Stimulated activated CD8-positive, alpha-beta memory T cell treated with anti-CD3 and anti-CD28 coated beads, Interleukin-2, amount 100 ng/mL, for 48 hours (primary cell): ENCODE measurements at places on chromosomes 4 and X.

DNA sequence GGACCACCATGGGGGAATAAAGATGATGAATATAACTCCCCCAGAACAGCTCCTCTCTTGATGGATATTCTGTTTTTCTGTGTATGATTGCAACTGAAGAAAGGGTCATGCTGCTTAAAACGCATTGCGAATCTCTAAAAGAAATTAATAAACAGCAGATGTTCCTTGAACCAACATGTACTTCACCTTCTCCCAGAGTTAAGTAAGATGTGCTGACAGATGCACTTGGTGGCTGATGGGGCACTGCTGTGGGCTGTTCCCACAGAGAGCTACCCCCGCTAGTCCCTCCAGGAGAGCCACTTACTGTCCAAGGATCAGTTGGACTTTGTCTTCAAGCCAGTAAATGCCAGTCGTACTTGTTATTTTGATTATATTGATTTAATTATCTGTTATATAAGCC is 26.3 kb upstream of the C4orf54 start:
- DNase-seq = no peak

DNA sequence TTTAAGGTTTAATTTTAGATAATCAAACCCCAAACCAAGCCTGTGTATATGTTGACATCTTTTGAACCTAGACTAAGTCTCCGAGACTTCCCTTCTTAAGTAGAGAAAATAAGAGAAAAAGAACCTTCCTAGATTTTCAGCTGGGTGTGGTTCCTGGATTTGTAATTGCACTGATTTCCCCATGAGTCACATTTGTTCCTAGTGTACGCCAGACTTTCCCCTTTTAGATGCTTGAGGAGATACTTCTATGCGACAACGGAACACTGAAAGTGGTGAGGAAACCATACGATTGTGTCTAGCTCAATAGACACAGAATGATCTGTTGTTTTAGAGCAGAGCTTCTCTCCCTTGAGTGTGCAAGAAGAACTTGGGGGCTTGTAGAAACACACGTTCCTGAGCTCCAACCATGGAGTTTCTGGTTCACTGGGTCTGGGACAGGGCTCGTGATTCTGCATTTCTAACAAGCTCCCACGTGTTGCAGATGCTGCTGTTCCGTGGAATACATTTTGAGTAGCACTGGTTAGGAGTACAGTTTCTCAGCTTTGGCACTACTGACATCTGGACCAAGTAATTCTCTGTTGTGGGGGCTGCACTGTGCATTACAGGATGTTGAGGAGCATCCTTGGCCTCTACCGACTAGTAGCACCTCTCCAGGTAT is 87.1 kb downstream of the AMELX start:
- no peak for DNase-seq

DNA sequence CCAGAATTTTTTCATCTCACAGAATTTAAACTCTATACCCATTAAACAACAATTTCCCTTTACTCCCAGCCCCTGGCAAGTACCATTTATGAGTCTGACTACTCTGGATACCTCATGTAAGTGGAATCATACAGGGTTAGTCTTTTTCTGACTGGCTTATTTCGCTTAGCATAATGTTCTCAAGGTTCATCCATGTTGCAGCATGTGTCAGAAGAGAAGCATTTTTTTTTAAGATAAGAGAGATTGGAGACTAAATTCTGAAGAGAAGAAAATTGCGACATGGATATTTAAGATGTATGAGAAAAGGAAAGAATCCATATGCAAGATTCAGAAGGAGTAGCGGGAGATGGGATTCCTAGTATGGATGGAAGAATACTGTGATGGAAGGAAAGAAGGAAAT is 11.3 kb upstream of the SLC9B1 start:
- DNase-seq = no peak

GRCh38 chr4:43993196-43993902 is 455.3 kb downstream of the KCTD8 start:
- no peak for DNase-seq

DNA sequence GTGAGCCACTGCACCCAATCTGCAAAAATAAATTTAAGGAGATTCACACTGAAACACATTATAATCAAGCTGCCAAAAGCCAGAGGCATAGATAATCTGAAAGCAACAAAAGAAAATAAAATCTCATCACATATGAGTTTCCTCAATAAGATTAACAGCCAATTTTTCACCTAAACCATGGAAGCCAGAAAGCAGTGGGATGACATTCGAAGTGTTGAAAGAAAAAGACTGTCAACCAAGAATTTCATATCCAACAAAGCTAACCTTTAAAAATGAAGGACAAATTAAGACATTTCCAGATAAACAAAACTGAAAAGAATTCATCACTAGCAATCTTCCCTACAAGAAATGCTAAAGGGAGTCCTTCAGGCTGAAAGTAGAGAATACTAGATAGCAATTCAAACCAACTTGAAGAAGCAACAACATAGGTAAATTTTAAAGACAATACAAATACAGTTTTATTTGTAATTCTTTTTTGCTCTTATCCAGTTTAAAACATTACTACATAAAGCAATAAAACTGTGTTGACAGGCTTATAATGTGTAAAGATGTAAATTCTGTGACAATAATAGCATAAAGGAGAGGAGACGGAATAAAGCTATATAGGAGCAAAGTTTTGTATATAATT is 23.1 kb upstream of the KLHL8 start:
- DNase-seq = no peak

DNA sequence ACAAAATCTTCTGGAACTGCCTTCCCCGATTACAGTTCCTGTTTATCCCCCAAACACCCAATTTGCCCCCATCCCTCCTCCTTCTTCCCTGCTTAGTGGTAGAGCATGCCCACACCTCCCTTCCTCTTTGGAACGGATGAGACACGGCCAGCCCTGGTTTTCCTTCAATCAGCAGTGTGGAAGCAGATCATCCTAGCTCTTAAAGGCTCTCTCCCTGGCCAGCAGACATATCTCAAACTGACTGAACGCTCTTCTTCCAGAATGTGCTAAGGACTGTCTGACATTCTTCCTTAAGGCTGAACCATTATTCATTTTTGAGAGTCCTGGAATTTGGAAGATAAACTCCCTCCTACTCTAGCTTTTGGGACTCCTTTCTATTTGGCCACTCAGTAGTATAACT is 161.1 kb downstream of the TRIML1 start:
- no peak for DNase-seq

DNA sequence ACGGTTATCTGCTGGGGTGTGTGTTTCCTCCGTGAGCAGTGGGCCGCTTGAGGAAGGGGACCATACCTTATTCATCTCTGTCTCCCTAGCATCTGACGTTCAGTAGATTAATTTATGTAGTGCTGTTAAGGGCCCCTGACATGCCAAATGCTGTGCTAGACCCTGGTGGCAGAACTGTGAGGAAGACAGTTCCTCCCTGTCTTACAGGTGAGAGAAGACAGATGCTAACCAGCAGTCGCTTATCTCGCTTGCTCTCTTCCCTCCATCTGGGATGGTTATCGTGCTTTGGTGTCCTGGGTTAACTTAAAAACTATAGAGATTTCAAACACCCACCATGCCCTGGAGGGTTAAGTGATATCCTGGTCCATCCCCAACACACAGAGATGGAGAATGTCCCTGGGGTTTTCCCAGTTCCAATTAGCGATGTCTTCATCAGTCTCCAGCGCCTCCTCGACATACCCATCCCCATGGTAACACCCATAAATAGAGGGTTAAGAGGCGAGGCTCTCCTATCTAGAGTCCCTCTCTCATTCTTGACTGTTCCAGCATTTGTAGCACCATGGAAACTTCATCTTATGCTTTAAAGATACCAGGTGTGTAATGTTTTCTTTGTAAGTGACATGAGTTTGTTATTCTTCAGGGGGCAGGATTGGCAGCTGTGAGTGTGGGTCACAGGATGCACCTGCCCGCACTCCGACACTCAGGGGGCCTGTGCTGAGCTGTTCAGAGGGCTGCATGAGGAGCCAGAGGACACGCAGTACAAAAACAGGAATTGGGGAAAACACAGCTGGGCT is 135.2 kb downstream of the STK32B start:
- DNase-seq = no peak

GRCh38 chr4:10120943-10121567 is 4.5 kb upstream of the WDR1 start:
- no peak for DNase-seq

DNA sequence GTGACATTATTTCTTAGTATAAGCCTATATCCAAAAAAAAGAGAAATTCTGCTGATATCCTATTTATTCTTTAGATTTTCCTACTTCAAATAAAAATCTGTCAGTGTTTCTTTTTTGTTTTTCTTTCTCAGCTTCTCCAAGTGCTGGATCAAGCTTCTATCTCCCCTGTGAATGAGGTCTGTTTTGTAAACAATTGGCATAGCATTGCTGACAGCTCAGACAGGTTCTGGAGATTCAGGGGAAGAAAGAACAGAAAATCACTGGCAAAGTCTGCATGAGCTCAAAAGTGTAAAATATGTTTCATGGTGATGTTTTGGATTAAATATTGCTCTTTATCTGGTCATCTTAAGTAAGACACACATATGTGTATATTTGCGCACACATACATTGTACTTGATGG is 492.0 kb upstream of the IGFBP7 start:
- DNase-seq = no peak

- DNase-seq = no peak
These were observed 62.8 kb downstream of the GK start for GRCh38 chrX:30715976-30716375.

DNA sequence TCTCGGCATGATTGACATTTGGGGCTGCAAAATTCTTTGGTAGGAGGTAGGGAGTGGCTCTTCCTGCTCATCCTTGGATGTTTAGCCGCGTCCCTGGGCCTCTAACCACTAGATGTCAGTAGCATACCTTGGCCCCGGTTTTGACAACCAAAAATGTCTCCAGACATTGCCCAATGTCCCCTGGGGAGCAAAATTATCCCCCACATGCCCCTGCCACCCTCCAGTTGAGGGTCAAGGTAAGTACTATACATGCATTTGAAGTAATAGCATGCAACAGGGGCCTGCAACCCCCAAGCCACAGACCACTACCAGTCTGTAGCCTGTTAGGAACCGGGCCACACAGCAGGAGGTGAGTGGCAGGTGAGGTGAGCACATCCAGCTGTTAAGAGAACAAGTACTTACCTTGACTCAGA is 17.6 kb upstream of the KIAA1210 start:
- DNase-seq = no peak

- DNase-seq = peak; percentile 50
These were observed 361 bp downstream of the QDPR start for GRCh38 chr4:17511509-17511949.

GRCh38 chr4:169900241-169900845 is 125.9 kb downstream of the MFAP3L start:
- DNase-seq = no peak

DNA sequence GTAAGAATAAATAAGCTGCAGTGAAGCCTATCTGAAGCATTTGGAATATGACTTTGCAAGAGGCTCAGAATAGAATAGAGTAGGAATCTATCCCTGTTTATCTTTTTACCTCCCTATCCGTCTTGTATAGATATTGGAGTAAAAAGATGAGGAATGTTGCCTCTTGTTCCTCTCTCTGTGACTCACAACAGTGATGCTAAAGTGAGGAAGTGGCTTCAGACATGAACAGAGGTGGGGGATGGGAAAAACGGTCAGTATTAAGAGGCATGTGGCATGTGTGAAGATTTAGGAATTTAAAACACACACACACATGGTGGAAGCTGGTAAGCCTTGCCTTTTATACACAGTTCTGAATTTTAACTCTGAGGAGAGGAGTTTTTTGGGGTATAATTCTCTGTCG is 3.8 kb upstream of the DCAF4L1 start:
- no peak for DNase-seq

DNA sequence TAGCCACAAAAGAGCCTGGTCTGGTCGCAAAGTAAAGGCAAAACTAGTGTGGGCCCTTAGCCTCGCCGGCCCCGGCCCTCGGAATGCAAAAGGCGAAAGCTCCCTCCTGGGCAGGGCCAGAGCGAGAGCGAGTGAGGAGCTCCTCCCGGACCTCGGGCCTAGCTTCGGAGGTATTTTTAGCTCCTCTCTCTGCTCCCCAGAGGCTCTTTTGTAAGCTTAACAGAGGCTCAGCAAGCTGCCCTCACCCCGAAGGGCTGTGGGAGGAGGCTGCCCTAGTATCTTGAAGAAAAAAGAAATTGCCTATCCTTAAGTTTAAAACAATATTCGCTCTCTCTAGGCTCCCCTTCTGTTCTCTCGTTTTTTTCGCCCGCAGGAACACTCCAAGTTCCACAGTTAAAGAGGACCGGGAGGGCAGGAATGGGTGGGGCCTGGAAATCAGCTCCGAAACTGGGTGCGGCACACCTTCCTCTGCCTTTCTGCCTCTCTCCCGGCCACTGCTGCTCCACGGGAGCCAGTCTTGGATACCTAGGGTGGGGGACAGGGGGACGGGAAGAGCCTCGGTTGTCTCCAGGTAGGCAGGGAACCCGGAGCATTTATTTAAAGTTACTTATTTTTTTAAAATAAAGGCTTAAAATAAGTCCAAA is 12.1 kb downstream of the HAND2 start:
- DNase-seq = no peak

DNA sequence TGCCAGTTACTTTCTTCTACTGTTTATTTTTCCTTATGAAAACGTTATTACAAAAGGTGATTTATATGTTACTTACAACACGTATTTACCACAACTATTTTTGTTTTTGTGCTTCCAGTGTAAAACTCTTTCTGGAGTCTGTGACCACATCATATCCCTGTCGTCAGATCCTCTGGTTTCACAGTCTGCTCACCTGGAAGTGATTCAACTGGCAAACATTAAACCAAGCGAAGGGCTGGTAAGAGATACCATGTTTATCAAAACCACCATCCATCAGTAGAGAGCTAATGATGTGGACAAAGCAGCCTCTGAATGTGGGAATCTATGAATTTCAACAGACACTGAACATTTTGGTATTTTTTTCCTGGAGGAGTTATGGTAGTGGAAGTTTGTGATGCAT is 116.1 kb downstream of the CNKSR2 start:
- no peak for DNase-seq

- DNase-seq = peak; percentile 11
These were observed 118.4 kb downstream of the DTHD1 start for GRCh38 chr4:36399762-36400353.

- no peak for DNase-seq
These were observed 1021.9 kb downstream of the FAM133A start for GRCh38 chrX:94695910-94696309.

GRCh38 chr4:84530454-84530853 is 31.4 kb upstream of the NKX6-1 start:
- DNase-seq = no peak

DNA sequence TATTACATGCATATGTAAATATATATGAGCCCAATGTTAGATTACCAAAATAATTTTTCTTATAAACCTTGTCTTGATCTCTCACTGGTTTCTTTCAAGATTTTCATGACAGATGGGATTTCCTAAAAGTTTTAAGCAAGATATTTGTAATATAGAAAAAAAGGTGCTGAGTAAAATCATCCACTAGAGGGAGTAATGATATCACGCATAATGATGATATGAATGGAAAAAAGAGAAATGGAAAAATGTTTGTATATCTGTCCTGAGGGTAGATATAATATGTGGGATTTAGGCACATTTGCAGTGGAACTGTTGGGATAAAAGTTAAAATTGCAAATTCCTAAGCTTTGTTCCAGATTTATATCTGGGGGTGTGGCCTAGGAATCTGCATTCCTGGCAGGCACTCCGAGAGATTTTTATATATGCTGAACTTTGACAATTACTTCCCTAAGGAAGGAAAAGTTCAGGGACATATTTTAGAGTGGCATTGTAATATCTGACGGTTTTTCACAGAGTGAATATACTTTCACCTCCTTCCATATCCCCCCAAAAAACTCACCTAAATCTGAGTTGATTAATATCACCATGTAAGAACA is 60.5 kb downstream of the TMA16 start:
- DNase-seq = no peak
